ENCODE measurements at places on chromosomes 2 and 18.
A peak's percentile ranks its signal among the peaks of the same experiment; 100 is the strongest.

DNA sequence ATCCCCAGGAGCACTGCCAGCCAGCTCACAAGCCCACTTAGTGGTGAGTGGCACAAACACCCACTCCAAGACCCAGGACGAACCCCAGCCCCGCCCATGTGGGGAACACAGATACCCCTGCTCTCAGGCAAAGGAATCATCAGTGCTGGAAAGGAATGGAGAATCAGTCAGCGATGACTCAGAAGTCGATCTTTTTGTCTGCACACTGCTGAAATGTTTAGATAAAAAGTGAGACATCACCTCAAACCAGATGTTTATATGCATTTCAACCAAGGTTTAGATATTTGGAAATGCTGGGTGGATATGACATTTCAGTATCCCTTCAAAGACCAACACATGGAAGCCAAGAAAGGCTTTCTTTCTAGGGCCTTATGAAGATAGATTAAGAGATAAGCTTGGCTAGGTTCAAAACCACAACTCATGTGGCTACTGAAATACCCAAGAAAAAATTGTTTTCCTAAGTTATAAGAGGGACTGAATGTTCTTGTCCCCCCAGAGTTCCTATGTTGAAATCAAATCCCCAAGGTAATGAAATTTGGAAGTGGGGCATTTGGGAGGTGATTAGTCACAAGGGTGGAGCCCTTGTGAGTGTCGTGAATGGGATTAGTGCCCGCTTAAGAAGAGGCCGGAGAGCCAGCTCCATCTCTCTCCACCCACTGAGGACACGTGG lies 43.7 kb downstream of the POU3F3 start:
- no peak for DNase-seq

DNA sequence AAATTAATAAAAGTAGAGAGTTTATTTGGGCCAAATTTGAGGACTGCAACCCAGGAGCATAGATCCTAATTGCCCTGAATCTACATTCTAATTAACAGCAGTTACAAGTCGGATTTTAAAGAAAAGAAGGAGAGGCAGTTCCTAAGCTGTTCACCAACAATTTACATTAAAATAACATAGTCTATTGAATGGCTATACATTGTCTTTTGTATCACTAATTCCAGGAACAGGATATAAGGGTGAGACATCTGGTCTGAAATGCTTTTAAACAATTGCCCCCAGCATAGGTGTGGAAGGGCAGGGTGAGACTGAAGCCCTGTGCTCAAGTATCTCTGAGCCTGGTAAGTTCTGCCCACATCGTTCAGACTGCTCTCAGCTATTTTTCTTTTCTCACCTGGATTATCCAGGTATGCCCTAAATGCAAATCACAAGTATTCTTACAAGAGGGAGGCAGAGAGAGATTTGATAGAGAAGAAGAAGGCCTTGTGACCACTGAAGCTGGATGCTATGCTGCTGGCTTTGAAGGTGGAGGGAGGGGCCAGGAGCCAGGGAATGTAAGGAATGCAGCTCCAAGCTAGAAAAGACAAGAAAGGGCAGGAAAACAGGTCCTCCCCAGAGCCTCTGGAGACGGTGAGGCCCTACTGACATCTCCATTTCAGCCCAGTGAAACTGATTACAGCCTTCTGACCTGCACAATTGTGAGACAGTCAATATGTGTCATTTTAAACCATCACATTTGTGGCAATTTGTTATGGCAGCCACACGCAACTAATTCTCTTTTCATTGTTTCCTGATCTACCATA lies 189.4 kb upstream of the ARL4C start:
- DNase-seq: no peak

- DNase-seq: no peak
These were observed 142.7 kb downstream of the EML6 start for GRCh38 chr2:54866179-54866578.

- DNase-seq: no peak
These were observed 111.6 kb downstream of the ATL2 start for GRCh38 chr2:38265461-38265860.

GRCh38 chr18:45551142-45551815 lies 64.0 kb upstream of the SLC14A2 start:
- DNase-seq: no peak

DNA sequence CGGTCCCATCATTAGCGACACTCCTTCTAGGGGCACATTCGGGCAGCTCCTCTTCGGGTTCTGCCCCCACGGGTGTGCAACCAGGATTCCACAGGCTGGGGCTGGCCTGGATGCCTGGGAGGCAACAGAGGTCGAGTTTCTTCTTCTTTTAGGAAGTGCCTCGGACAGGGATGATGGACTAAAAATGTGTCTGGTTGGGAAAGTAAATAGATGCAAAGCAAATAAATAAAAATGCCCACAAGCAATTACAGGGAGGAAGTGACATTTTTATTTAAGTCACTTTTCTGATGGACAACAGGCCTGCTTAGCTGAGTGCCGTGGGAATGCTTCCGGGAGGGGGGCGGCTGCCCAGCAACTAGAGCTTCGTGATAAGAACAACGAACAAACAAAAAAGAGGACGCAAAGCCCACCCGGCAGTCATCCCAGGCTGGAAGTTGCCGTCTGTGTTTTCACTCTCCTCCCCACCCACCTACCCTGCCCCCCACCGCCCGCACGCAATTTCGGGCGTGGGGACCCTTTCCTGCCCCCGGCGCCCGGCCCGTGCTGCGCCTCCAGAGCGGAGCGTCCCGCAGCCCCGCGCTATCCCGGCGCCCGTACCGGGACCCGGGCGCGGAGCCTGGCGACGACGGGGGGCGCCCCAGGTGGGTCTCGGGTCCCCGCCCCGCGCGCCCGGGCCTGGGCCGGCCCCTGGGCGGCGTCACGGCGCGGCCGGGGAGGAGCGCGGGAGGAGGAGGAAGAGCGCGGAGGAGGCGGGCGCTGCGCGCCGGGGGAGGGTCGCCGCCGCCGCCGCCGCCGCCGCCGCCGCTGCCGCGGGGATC lies 412 bp upstream of the NCK2 start:
- peak; percentile 60 for DNase-seq

Measured in stimulated activated CD4-positive, alpha-beta T cell treated with anti-CD3 and anti-CD28 coated beads, Interleukin-4, amount 100 ng/mL, for 4 hours (primary cell).